NCI-H526 (cell line): ENCODE measurements at places on chromosomes 11 and 22.

DNA sequence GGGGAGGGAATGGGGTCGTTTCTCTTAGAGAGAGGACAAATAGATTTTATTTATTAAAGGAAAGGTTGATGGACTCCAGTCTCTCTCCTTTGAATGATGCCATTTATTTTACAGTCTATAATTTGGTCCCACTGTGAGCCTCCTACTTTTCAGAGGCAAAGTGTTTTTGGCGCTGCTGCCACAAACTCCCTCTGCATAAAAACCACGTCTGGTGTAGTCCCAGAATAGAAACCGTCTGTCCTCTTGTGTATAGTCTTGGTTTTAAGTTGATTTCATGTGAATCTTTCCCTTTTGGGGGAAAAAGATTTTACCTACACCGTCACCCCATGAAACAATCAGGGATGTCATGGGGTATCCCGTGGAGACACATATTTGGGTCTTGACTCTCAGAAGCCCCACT lies 143.6 kb upstream of the SEZ6L start:
- DNase-seq = no peak

GRCh38 chr11:14746857-14747395 lies 103.3 kb downstream of the PDE3B start:
- DNase-seq = no peak

GRCh38 chr11:9741260-9741659 lies 77.4 kb downstream of the SWAP70 start:
- no peak for DNase-seq

DNA sequence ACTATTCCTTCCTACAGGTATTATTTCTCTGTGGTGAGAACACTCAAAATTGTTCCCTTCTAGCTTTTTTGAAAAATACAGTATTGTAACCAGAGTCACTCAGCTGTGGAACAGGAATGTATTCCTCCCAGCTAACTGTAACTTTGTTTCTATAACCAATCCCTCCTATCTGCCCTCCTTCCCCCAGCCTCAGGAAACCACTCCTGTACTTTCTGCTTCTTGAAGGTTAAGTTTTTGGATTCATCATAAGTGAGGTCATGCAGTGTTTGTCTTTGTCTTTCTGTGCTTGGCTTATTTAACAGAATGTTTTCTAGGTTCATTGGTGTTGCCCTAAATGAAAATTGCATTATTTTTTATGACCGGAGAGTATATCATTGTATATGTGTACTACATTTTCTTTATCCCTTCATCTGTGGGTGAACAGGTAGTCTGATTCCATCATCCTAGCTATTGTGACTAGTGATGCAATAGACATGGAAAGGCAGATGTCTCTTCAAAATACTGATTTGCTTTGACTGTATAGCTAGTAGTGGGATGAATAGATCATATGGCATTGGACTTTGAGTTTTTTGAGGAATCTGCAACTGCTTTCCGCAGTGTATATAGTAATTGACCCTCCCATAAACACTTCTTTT lies 112.9 kb upstream of the GRK3 start:
- no peak for DNase-seq

GRCh38 chr22:27801202-27801615 lies 347 bp downstream of the MN1 start:
- no peak for DNase-seq

DNA sequence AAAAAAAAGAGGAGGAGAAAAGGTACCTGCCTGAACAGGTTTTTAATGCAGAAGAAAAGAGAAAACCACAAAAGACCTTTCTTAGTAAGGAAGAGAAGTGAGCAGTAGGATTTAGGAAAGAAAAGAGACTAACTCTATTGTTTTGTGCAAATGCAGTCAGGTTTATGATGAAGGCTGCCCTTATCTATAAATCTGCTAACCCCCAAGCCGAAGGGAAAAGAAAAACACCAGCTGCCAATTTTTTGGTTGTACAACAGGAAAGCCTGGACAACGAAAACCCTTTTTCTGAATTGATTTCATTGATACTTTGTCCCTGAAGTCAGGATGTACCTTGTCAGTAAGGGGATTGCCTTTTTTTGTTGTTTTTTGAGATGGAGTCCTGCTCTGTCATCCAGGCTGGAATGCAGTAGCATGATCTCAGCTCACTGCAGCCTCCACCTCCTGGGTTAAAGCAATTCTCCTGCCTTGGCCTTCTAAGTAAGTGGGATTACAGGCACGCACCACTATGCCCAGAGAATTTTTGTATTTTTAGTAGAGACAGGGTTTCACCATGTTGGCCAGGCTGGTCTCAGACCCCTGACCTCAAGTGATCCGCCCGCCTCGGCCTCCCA lies 21.2 kb downstream of the POLD4 start:
- DNase-seq = no peak

- DNase-seq = no peak
Measured at GRCh38 chr11:34810107-34810562, 106.0 kb downstream of the APIP start.

GRCh38 chr11:104043142-104043541 lies 6.7 kb downstream of the DDI1 start:
- DNase-seq = no peak

DNA sequence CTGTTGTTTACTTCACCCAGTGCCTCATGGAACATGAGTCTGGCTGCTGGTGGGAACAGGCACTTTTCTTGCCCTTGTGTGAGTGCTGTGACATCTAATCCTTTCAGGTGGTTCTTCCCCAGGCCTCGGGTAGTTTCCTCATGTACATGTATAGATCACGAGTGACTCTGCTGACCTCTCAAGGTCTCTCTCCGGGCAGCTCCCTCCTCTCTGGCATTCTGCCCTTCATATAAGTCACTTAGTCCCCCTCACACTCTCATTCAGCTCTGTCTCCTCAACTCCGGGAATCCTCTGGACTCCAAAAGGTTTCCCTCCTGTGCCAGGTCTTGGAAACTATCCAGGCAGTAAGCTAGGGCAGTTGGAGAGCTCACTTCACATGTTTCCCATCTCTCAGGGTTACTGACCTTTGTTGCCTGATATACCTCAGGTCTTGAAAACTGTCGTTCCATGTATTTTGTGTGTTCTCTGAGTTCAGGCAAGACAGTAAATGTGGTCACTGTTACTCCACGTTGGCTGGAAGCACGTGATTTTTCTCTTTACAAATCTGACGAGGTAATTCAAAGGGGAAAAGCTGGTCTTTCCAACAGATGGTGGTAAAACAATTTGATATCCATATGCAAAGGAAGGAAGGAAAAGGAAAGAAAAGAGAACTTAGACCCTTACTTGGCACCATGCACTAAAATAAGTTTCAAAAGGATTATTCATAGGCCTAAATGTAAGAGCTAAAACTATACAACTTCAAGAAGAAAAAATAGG lies 40.5 kb upstream of the PITPNB start:
- no peak for DNase-seq

- DNase-seq = peak; percentile 26
Measured at GRCh38 chr11:69013009-69013951, at the start of gene MRGPRF. MRGPRF (minus strand) TSS chr11:69013246; CDS start chr11:69009901, 3,345 bp downstream.

- no peak for DNase-seq
Measured at GRCh38 chr11:11296434-11296833, 56.6 kb downstream of the CSNK2A3 start.

DNA sequence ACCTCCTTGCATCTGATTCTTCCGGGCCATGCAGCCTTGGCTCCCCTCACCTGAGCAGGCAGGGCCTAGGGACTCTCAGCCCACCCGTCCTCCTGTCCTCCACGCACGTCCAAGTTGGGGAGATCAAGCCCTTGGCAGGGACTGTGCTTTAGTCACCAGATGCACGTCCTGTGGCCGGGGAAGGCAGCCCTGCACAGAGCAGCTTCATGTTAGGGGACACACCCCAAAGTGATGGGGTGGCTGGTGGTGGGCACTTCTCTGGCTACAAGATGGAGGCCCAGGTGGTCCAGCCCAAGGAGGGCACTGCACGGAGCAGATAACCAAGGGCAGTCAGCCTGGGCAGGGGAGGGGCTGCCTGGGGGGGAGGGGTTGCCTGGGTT lies 1.2 kb downstream of the MUC5B start:
- peak; percentile 81 for DNase-seq

- no peak for DNase-seq
Measured at GRCh38 chr11:17877886-17878285, 135.0 kb downstream of the SERGEF start.

GRCh38 chr11:70697701-70698100 lies 299.4 kb downstream of the CTTN start:
- no peak for DNase-seq

DNA sequence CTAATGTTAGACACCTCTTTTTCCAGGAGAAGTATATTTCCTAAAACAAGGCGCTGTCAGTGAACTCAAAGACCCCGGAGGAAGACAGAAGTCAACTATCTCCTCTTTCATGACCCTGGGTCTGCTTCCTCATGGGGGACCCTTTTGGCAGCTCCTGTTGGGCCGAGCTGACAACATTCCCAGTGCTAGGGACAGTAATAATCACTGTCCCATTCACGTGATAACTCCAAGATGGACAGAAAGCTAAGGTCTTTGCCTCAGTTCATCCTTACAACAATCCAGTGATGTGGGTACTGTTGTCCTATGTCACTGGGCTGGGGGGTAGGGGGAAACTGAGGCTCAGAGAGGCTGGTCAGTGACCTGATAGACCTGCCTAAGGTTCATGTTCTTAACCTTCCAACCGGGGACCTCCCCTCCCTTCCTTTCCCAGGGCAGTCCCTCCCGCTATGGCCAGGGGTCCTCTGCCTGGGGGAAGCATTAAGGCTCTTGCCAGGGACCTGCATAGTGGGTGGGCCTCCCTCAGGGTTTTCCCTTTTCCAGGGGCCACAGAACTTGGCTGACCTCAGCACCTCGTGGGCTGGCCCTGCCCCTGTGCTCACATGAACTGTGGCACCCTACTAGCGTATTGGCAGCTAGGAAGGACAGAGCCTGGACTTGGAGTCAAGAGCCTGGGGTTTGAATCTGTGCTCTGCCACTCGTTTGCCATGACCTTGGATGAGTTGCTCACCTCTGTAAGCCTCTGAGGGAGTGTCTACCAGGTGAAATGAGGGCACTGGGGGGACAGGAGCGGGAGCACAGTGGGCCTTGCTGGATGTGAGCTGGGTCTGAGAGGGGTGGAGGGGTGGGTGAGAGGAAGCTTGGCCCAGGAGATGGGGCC lies 53.6 kb downstream of the LRRC32 start:
- no peak for DNase-seq

GRCh38 chr11:115220423-115220822 lies 283.8 kb downstream of the CADM1 start:
- DNase-seq = no peak

- DNase-seq = no peak
Measured at GRCh38 chr11:61267437-61267841, 26.5 kb downstream of the PGA5 start.

GRCh38 chr11:64343767-64344559 lies 4.0 kb downstream of the CCDC88B start:
- DNase-seq = peak; percentile 20

- no peak for DNase-seq
Measured at GRCh38 chr11:119218141-119218878, 12.2 kb downstream of the CBL start.

DNA sequence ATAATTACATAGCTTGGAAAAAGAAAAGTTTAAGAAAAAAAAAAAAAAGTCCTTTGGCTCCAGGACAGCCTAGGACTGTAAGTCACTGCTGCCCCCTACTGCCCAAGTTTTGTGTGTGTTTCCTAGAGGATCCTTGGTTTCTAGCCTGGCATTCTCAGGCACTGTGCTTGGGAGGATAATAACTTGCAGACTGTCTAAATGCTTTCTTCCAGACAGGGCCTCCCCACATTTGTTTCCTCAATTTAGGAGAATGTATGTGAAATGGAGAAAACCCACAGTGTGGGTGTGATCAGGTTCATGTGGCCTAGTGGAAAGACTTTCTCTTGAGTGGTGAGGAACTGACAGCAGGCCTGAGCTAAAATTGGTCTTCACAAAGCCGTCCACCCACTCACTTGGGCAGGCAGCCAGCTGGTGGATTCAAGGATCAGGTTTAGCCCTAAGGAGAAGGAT lies 191.0 kb downstream of the NAV2 start:
- DNase-seq = peak; percentile 89

DNA sequence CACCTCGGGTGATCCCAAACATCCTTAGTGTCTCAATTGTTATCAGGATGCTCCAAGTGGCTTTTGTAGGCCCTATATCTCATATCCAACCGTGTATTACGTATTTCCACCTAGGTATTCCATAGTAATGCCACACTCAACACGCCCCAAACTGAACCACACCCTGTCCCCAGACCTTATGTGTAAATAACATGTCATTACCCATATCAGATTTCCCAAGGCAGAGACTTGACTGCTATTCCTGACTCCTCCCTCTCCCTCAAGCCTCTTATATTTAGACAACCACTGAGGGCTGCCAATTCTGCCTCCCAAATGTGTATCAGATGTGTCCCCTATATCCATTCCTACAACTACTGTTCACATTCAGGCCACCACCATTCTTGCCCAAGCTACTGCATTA lies 132.8 kb upstream of the NCAM1 start:
- DNase-seq = peak; percentile 62

- DNase-seq = no peak
Measured at GRCh38 chr11:112315861-112316739, 55.4 kb upstream of the PLET1 start.

DNA sequence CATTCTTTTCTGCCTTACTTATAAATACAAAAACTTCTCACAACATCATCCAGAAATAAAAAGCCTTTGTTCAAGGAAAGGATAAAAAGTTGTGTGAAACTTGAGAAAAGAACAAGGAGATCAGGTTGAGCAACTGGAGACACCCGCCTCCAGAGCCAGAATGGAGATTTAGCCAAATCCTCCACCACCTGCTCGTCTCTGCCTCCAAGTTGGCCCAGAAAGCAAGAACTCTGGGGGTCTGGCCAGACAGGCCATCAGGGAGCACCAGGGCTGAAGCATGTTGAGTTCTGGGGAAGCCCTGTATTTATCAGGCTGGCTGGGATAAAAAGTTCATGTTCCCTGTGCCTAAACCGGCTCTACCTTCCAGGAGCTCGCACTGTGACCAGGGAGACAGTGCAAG lies 14.9 kb downstream of the SMCO4 start:
- DNase-seq = no peak

DNA sequence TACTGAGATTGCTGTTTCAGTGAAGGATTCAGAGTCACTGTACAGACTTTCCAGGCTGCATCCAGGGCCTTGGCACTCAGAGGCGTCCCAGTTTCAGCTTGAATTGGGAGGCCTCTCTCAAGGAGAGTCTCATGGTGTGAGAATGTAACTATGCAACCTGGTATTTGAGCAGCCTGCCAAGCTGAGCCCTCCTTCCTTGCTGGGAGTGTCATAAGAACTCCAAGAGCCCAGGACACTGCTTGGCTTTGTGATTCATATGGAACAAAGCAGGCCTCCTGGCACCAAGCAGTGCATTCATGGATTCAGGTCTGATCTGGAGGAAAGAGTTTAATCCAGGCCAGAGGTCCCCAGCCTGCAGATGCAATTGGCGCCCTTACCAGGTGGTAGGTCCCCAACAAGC lies 171.7 kb downstream of the DBX1 start:
- DNase-seq = no peak
